ENCODE measurements at places on chromosomes 2 and 18. TPM values are rescaled to one million over a fixed set of nuclear protein-coding genes. Genes with fewer than 3 reads are reported as not detected.

DNA sequence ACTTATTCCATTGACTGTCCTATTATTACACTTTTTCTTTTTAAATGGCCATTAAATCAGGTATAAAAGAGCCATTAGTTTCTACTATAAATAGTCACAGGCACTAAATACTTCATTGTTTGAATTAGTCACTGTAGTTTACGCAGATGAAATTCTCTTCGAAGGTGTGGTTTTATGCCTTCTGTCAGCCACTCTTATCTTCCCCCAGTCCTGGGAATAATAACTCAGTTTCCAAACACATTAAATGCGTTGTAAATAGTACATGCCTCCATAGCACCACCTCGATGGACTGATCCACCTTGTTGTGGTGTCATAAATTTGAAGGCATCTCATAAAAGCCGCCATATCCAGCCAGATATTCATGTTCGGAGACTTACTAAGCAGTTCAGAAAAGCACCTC, 72.1 kb upstream of the PARD3B start:
- H3K4me3 ChIP-seq, result no peak overlapping the region
- H3K27ac ChIP-seq, result no peak overlapping the region
- no peaks in the 10 kb centered on the region for H3K36me3 ChIP-seq
- no peak for DNase-seq
- no peaks in the 10 kb centered on the region for H3K27me3 ChIP-seq
- H3K4me1 ChIP-seq, result peaks cover 1% of the 10 kb centered on the region

GRCh38 chr2:130790804-130791616, 35.7 kb downstream of the AMER3 start:
- no peaks in the 10 kb centered on the region for H3K4me1 ChIP-seq
- DNase-seq, result no peak

DNA sequence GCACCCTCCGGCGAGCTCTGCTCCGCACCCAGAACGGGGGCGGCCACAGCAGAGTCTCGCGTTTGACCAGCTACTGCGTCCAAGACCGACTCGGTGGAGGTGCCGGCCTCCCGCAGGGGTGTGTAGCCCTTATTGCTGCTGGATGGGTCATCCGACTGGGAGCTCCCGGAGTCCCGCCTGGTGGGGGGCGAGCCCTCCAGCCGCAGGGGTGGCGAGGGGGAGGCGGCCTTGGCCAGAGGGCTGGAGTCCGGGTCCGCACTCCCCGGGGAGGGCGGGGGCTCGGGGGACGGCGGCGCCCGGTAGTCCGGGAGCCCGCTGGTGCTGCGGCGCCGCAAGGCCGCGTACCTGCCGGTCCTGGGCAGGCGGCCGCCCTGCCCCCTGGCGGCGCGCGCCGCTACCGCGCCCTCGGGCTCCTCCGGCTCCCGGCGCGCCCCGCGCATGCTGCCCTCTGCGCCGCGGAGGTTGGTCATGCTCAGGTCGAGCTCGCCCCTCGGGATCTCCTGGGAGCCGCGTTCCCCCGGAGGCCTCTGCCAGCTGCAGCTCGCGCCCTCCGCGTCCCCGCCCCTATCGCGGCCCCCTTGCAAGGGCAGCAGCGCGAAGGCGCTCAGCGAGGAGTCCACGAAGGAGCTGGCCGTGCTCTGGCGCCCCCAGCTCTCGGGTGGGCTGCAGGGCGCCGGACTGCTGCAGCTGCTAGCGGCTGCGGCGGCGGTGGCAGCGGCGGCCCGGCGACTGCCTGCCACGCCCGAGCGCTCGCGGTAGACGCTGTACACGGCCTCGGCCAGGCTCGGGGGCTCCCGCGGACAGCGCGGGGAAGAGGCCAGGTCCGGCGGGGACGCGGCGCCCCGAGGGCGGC, 4.8 kb downstream of the TMEM200C start:
- no peaks in the 10 kb centered on the region for H3K36me3 ChIP-seq
- H3K27ac ChIP-seq, result no peak overlapping the region
- H3K4me1 ChIP-seq, result no peaks in the 10 kb centered on the region
- no peaks in the 10 kb centered on the region for H3K27me3 ChIP-seq
- H3K4me3 ChIP-seq, result no peak overlapping the region
- peak; percentile 78 for DNase-seq

- no peak overlapping the region for H3K4me3 ChIP-seq
- H3K27me3 ChIP-seq, result no peaks in the 10 kb centered on the region
- DNase-seq, result no peak
- H3K36me3 ChIP-seq, result no peaks in the 10 kb centered on the region
Measured at GRCh38 chr18:9655232-9655767, 40.9 kb upstream of the PPP4R1 start.

GRCh38 chr2:160427629-160428404, 65.8 kb downstream of the RBMS1 start:
- peaks cover 5% of the 10 kb centered on the region for H3K4me1 ChIP-seq
- no peaks in the 10 kb centered on the region for H3K27me3 ChIP-seq
- DNase-seq, result no peak
- peak overlapping the region; percentile 34 for H3K4me3 ChIP-seq

NPHP1 gene
- total RNA-seq, result 3.9 TPM

Data from aorta (tissue), 5 donors.